Dermis blood vessel endothelial cell (primary cell): ENCODE measurements at places on chromosomes 6 and 20.

- DNase-seq: peak; percentile 93
These were observed 181.6 kb upstream of the ECI2 start for GRCh38 chr6:4316867-4317400.

GRCh38 chr20:14997791-14998190 lies 660.4 kb upstream of the FLRT3 start:
- DNase-seq: peak; percentile 52

- no peak for DNase-seq
These were observed 76.3 kb upstream of the TGM3 start for GRCh38 chr20:2219481-2220006.

- no peak for DNase-seq
These were observed 106.5 kb downstream of the DCDC2 start for GRCh38 chr6:24251339-24251738.

GRCh38 chr6:52285177-52286068 lies 881 bp upstream of the MCM3 start:
- no peak for DNase-seq

- DNase-seq: no peak
These were observed 10.6 kb upstream of the WFDC8 start for GRCh38 chr20:45589725-45590124.

GRCh38 chr6:85449818-85450759 lies at the start of gene NT5E:
Gene NT5E (plus strand): TSS chr6:85450083. CDS start chr6:85450140, 57 bp downstream.
- DNase-seq: peak; percentile 80

GRCh38 chr6:57137350-57137749 lies 34.8 kb upstream of the BAG2 start:
- DNase-seq: no peak

DNA sequence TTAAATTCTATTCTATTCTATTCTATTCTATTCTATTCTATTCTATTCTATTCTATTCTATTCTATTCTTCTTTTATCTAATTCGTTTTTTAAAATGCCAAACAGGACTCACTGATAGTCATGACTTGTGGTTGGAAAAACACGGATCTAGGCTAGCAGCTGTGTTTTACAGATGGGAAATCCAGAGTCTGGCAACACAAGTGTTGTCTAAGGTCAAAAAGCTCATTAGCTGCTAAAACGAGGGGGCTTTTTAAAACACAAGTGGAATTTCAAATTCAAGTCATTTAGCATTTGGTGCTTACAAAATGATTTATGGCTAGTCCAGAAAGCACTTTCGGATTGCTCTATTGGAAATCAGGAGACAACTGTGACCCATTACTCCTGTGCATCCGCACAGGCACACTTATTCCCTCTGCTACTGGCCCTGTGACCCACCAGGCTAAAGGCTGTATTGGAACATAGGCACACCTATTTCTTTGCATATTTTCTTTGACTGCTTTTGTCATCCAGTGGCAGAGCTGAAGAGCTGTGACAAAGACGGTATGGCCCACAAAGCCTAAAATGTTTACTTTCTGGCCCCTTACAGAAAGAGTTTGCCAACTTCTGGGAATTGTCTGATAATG lies 17.8 kb upstream of the MLIP start:
- DNase-seq: no peak

DNA sequence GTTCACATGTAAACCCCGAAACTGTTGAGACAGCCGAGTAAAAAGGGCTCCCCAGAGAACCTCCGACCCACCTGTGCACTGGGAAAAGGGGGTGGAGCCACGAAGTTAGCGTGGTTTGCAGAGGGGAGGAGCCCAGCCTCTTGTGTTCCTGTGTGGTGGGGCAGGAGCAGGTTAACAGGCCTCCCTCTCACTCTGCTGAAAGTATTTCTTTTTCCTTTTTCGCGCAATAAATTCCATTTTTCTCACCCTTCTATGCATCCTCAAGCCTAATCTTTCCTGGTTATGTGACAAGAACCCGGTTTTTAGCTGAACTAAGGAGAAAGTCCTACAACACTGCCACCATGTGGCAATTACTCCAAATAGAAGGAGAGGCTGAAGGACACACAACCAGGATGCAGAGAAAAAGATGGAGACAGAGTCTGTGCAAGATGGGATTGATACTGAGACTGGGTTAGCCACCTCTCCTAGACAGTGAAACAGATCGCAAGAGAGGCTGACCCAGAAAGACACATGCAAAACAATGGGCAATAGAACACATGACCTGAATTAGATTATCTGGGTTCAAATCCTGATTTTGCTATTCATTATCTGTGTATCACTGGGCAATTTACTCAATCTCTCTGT lies 168.7 kb upstream of the PRSS16 start:
- DNase-seq: peak; percentile 79

DNA sequence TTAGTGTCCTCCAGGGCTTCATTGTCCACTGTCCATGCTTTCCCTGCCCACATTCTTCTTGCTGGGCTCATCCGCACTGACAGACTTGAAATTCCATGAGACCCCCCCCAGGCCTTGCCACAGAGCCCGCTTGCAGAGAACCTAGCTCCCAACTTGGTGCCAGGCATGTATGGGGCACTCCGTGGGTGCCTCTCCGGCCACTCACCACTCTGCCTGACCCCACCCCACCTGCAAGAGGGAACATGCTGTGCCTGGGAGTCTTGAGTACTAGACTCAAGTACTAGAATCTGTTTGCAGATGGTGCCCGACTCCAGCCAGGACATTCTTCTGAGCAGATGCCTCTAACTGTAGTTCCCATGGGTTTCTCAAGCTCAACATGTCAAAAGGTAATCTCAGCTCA lies 47.9 kb downstream of the TRERF1 start:
- DNase-seq: no peak
